ENCODE measurements at places on chromosomes 3 and 15.

GRCh38 chr3:36918050-36918449 lies 26.8 kb downstream of the TRANK1 start:
- no peak for DNase-seq

DNA sequence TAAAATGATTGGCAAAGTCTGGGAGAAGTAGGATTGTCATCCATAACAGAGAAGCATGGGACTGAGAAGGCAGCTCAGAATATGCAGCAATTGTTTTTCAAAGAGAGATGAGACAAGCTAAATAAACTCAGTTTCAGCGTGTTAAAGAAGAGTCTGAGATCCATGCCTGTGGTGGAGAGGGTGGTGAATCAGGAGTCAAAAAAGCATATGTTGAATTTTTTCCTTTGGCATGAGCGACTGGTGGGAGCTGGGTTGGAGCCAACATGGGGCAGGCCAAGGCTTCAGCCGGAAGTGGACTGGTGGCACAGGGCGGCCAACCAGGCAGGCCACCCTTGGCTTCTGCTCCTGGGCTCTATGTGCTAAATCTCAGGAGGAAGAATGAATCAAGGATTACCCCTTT lies 102.0 kb downstream of the SST start:
- DNase-seq = no peak

DNA sequence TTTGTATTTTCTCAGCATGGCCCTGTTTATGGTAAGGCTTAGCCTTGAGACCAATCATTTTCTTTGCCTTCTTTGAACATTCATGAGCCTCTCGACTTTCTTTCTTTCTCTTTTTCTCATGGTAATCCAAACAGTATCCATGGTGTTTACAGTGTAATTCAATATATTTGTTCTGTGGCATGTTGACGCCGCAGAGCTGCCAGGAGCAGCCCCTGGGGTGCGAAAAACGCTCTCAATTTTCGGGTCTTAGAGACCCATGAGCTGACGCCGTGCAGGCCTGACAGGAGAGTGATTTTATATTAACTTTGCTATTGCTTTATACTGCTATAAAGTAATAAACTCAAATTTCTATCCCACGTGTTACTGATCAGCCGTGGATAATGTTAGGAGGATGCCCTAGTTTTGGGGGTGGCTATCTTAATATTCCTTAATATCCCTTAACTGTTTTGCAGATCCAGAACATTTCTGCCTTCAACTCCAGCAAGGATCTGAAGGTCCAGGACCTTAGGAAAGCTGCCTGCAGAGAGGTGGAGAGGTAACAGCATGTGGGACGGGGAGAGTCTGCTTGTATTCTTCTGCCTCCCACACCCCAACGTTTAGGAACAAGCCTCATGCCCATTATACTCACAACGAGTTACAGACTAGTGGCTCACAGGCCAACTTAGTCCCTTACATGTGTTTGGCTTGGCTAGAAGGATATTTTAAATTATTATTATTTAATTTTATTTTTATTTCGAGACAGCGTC lies 29.3 kb upstream of the MYO1E start:
- no peak for DNase-seq

- DNase-seq = no peak
Observed at GRCh38 chr3:187966636-187967406, 187.1 kb upstream of the LPP start.

GRCh38 chr3:54223063-54223462 lies 100.7 kb downstream of the CACNA2D3 start:
- DNase-seq = no peak

- no peak for DNase-seq
Observed at GRCh38 chr3:30083315-30083714, 523.1 kb upstream of the TGFBR2 start.
